Nephron progenitor cell (in vitro differentiated cells): ENCODE measurements at places on chromosomes 11 and 22.
A peak's percentile ranks its signal among the peaks of the same experiment; 100 is the strongest.

DNA sequence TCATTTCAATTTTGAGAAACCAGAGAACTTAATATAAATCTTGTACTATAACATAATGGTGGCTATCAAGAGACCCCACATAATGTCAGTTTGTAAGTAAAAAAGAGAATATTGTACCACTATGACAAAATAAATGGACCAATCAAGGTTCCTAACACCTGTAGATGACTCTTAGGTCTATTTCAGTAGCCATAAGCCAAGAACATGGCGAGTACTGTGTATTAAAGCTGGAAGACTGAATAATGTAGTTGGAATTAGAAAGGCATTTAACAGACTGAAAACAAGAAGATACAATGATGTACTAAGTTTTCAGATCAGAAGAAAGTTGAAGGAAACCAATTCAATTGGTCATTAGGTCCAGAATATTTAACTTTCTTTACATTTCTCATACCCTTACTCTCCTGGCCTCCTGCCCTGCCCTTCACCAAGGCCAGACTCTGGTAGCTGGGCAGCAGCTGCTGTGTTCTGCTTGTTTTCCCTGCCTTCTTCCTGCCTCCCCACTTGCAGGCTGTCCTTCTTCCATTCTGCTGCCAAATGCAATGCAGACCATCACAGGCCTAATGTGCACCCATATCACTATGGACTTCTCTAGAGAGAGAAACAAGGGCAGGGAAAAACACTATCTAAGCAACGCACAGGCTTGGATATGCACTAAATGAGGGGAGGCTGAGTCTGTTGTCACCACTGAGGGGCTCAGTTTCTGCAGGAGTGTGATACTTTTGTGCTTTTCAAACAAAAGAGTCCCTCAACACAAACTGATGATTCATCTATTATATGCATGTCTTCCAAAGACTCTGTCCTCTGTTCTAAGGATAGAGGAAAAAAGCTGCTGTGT is 60.1 kb downstream of the RAB30 start:
- DNase-seq: no peak

DNA sequence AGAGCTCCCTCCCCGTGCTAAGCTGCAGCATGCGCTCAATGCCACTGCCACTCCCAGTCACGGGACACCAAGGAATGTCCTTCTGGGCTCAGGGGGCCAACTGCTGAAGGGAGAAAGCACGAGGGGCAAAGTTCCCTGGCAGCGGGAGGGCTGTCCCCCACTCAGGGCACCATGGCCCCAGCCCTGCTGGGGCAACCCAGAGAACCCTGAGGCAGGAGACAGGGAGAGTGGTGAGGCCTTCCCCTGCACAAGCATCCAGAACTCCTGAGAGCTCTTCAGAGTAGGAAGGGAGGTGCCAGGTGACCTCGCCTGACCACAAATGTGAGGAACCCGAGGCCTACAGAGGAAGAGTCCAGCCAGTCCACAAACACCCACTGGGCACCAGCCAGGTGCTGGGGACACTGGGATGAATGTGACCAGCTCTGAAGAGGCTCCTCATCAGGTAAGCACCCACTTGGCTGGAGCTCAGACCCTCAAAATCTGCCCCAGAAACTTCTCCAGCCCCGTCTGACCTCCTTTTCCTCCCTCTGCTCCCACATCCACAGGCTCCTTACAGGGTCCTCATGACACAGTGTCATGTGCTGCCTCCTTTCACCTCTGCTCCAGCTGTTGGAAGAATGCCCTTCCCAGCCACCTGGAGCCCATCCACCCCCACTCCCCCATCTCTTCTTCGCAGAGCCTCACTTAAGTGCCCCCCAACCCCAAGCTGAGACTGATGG is 15.6 kb downstream of the GDPD5 start:
- no peak for DNase-seq

DNA sequence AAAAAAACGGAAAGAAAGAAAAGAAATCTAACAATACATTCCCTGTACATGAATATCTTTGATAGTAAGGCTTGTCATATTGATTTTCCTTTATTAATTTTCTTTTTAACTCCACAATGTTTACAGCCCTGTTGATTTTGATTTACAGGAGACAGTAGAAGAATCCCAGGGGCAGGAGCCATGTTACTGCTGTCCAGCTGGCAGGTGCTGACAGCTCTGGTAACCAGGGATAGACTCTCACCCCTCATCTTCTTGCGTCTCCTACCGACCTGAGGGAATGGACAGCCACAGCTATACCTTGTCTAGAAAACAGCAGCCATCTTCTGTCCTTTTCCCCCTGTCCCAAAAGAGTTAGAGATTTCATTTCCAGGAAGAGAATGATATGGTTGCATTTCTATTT is 37.4 kb downstream of the PRDM10 start:
- DNase-seq: no peak

DNA sequence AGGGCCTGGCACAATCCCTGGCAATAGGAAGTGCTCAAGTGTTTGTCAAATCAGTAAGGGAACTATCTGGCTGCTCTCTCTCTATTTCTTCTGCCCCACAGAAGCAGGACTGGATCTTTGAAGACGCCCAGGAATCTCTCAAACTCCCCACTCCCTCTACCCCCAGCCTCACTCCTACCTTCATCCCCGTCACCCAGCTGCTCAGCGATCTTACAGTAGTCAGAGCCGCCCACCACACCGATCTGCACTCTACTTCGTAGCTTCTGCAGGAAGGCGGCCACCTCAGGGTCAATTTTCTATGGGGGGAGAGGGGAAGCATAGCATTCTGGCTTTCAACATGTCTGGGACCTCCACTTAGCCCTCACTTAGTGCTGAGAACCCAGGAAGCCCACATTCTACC is 3.7 kb downstream of the PMM1 start:
- no peak for DNase-seq

DNA sequence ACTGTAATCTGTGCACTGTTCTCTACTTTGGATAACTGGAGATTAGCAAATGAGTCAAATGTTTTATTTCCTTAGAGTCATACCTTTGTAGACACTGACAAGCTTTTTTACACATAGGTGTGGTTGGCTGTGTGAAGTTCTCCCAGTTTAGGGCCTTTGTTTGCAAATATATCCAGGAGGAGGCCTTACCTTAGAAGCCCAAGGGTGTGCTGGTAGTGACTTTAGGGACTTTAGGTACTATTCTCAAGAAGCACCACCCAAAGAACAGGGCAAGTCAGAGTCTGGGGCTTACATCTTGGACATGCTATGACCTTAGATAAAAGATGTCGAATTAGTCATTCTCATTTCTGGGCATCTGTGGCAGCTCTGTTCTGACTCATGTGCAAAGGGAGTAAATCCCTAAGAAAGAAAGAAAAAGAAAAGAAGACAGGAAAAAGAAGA is 4.8 kb upstream of the FAR1 start:
- no peak for DNase-seq

GRCh38 chr22:44042249-44043218 is 18.4 kb downstream of the PARVB start:
- no peak for DNase-seq

DNA sequence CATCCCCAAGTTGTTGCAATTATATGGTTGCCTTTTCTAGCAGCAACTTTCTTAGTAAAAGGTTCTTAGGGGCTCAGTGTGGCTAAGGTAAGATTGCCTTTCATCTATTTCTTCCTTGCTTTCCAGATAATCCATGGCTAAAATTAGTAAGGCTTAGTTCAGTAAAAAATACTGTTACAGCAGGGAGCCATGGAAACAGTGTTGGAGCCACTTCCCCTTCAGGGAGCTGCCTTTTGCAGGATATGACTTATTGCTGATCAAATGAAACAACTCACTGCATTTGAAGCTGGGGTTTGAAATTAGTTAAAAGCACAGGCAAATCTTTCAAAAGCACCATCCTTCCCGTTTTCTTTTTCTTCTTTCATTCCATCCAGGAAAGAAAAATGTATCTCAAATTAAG is 184.3 kb downstream of the C11orf87 start:
- DNase-seq: no peak

DNA sequence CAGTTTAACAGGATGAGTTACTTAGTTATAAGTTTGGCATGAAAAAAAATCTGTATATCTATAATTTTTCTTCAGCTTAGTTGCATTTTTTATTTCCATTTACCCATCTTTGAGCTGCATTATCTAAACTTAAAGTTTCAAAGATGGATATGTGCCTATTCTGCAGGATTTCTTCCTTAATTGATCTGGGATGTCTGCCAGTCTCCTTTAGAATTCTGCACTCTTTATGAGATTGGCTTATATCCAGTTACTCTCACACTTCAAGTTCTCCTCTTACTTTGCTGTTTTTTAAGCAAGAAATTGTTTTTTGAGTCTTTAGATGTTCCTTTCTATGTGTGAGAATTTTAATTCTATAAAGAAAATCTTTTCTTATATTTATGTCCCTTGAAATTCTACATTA is 5.1 kb upstream of the PDGFD start:
- no peak for DNase-seq

- DNase-seq: no peak
Observed at GRCh38 chr22:50089682-50090411, at the start of gene MOV10L1. TSS of gene MOV10L1 (plus strand) at chr22:50090006. CDS start at chr22:50090089, 83 bp downstream.

GRCh38 chr22:27596133-27596870 is 205.3 kb downstream of the MN1 start:
- DNase-seq: peak; percentile 28

GRCh38 chr11:128273736-128274135 is 313.6 kb downstream of the ETS1 start:
- no peak for DNase-seq

GRCh38 chr11:69301455-69302401 is 7.8 kb downstream of the MYEOV start:
- DNase-seq: no peak

DNA sequence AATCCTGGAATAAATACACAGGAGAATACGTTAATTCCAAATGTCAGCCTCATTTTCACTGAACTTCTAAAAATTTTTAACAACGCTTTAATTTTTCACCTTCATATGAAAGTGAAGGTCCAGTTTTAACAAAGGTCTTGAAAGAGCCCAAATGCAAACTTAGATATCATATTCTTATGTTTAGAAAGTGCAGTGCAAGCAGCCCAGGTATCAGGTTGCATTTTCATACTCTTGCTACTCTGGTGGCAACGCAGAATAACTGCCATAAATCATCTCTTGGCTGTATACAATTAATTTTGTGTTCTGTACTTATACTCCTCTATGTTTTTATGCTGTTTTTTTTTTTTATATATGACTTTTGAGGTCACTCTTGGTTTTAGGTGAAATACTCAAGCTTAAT is 496.7 kb upstream of the ARHGAP42 start:
- no peak for DNase-seq

GRCh38 chr22:43289531-43289963 is 53.6 kb downstream of the SCUBE1 start:
- no peak for DNase-seq

DNA sequence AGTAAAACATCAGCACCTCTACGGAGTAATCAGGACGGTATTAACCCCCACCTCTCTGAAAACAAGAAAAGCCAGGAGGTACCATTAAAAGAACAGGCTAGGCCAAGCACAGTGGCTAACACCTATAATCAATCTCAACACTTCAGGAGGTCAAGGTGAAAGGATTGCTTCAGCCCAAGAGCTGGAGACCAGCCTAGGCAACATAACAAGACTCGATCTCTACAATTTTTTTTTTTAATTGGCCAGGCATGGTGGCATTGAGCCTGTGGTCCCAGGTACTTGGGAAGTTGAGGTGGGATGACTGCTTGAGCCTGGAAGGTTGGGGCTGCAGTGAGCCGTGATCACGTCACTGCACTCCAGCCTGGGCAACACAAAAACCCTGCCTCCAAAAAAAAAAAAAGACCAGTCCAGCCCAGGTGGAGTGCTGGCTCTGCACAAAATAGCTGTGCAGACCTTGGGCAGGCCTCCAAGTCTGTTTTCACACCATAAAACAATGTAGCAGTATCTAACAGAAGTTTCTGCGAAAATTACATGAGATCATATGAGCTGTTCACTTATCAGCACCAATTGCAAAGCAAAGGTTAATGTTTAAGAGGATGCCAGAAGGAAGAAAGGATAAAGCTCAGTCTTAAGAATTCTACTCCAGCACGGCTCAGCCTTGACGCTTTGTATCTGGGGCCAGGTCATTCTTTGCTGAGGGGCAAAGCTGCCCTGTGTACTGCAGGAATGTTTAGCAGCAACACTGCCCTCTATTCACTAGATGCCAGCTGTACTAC is 14.8 kb downstream of the CHKA start:
- DNase-seq: no peak

- no peak for DNase-seq
Observed at GRCh38 chr22:31917227-31917921, 27.0 kb upstream of the YWHAH start.

DNA sequence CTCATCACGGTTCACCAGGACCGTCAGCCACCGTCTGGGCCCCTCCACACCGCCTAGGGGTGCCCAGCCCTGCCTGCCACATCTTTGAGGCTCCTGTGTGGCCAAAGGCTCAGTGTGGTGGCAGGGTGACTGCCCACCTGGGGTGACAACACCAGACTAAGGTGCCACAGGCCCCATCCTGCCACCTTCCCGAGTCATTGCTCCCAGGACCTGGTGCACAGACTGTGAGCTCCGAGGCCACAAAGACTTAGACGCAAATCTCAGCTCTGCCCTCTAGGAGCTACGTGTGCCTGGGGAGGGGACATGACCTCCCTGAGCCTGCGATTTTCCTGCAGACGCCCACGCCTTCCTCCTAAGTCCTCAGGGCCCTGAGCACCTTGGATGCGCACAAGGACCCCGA is 36.5 kb downstream of the KIAA0930 start:
- no peak for DNase-seq

- no peak for DNase-seq
Observed at GRCh38 chr11:44625759-44626523, 60.5 kb downstream of the CD82 start.

GRCh38 chr11:104852811-104853210 is 45.4 kb downstream of the CASP12 start:
- DNase-seq: no peak

- no peak for DNase-seq
Observed at GRCh38 chr11:13760115-13760514, 91.6 kb downstream of the FAR1 start.

DNA sequence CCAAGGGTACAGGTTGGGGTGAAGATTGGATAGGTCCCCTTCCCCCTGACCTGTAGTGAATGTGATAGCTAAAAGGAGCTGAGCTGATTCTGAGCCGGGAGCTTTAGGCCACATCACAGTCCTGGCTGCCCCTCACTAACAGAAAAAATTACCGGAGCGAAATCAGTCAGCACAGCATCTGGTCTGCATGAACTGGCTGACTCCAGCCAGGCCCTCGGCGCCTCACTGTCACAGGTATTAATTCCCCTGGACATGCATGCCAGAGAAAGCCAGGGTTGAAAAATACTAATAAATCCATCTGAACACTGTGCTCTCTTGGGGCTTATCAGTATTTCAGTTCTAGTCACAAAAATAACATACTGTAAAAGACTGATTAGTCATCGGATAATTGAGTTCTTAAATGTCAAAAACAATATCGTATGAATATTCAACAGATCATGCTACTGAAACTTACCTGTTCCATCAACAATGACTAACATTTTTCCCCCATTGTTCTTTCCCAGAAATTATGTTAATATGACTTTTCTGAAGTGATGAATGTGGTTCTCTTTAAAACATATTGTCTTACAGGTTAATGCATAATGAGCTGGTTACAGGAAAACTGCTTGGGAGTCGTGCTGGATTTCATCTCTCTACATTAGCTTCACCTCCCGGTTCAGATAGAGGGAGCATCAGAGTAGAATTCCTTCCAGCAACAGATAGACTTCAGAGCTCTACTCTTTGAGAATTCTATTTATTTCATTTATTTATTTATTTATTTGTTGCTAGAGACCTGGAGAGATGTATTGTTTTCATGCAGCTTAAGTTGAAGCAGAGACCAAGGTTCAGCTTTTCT is 387.7 kb downstream of the NXPE2 start:
- DNase-seq: no peak

GRCh38 chr11:9092853-9093778 is 1.7 kb upstream of the SCUBE2 start:
- DNase-seq: no peak

- no peak for DNase-seq
Observed at GRCh38 chr11:117510646-117511045, 183.0 kb downstream of the CEP164 start.
